Neural crest cell (in vitro differentiated cells): ENCODE measurements at places on chromosomes 7 and 10. TPM values are rescaled to one million over a fixed set of nuclear protein-coding genes. Genes with fewer than 3 reads are reported as not detected.
A peak's percentile ranks its signal among the peaks of the same experiment; 100 is the strongest.

Gene XRCC2
- 28.2 and 30.7 TPM in 2 replicates for total RNA-seq

DNA sequence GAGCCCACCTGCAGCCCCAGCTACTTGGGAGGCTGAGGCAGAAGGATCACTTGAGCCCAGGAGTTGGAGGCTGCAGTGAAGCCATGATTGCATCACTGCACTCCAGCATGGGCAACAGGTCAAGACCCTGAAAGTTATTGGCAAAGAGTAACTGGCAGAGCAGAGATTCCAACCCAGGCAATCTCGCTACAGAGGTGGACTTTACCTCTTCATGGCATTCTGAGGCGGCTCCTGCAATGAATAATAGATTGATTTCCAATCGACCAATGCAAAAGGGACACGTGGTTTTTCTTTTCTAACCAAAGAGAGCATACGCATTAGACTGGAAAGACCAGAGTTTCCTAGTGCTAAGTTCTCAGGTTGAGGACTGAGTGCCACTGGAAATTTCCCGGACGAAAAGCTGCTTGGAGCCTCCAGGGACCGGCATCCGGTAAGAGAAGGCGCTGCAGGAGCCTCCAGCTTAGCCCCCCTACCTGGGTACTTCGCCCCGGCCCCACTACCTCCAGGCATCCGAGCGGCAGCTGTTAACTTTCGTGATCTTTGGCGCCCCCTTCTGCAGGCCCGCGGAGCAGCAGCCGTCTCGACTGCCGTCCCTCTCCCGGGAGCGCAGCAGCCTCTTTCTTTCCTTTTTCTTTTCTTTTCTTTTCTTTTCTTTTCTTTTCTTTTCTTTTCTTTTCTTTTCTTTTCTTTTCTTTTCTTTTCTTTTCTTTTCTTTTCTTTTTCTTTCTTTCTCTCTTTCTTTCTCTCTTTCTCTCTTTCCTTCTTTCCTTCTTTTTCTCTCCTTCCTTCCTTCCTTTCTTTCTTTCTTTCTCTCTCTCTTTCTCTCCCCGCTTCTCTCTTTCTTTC, 4.1 kb downstream of the MBLAC1 start:
- no peaks in the 10 kb centered on the region for H3K36me3 ChIP-seq
- peaks cover 24% of the 10 kb centered on the region for H3K4me1 ChIP-seq
- peak; percentile 96 for DNase-seq
- peak overlapping the region; percentile 34 for H3K4me3 ChIP-seq
- peaks cover 13% of the 10 kb centered on the region for H3K27me3 ChIP-seq

DNA sequence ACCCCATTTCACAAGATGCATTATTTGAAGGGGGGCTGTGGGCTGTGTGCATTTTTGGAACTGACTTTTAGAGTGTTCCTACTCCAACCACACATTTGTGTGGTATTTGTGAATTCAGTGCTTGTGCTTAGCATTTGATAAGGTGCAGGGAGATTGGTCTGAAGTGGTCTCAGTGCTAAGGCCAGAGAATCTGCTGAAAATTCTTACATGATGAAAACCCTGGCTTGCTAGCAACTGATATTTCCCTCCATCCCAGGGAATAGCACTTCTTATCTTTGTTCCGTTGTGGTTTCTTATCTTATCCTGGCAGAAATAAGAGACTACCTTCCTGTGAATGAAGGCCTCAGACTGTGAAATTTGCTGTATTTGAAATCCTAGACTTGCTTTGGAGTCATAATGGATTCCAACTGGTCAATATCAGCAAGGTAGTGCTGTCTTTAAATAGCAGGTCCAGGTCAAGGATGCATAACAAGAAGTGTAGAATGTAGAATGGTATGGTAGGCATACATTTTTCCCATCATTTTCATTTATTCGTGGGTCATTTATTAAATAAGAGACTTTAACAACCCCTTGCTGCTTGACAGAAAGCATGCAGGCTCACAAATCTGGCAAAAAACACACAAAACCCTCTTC, 986.9 kb downstream of the REEP3 start:
- no peaks in the 10 kb centered on the region for H3K4me1 ChIP-seq
- H3K27ac ChIP-seq, result no peak overlapping the region
- no peak for DNase-seq

Gene SLC18A3
- total RNA-seq, result 16.7 and 17.9 TPM in 2 replicates

DNA sequence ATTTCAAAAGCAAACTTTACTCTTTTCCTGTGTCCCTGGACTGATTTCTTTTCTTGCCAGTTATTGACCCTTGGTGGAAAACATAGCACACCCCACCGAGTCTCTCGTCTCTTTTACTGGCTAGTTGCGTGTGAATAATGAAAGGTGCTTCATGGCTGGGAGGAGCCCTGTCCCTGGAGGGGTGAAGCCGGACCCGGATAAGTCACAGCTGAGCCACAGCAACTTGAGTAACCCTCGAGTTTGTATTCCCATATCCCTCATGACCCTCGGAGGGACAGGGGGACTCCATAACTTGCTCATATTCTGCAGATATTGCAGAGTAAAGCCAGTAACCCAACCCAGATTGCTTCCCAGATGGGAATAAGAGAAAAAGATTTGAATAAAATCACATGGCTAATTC, 147.5 kb upstream of the FRMD4A start:
- no peaks in the 10 kb centered on the region for H3K36me3 ChIP-seq
- no peak overlapping the region for H3K4me3 ChIP-seq
- no peak overlapping the region for H3K27ac ChIP-seq

DNA sequence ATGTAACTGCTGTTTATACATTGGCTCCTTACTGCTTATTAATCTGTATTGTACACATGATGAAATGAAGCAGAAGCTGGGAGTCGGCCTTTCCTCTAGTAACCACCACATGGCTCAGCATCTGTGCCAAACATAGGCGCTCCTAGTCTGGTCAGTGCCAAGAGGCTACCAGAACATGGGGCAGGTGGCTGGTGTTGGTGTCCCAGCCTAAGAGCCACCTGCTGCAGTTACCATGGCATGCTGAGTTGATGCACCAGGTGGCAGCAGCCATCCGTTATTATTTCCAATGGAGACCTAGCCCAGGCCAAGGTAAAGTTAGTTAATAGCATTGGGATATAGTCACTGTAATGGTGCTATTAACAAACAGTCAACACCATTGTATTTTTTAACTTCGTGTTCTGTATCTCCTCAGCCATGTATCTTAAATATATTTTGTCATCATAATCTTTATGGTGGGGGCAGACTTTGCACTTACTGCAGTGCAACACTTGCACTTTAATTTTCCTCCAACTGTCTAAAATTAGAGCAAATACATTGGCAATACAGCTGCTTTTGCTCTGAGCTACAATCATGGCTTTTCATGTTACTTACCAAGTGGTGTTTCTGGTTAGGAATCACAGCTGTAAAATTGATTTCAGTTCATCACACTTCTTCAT, 33.1 kb downstream of the HBP1 start:
- H3K27ac ChIP-seq, result no peak overlapping the region
- DNase-seq, result no peak
- H3K4me3 ChIP-seq, result no peak overlapping the region
- H3K27me3 ChIP-seq, result no peaks in the 10 kb centered on the region
- no peaks in the 10 kb centered on the region for H3K36me3 ChIP-seq
